ENCODE measurements at places on chromosomes 7 and 10. TPM values are rescaled to one million over a fixed set of nuclear protein-coding genes. Genes with fewer than 3 reads are reported as not detected.
A peak's percentile ranks its signal among the peaks of the same experiment; 100 is the strongest.

Gene SPAM1
- polyA plus RNA-seq, result not detected

Gene LOXL4
- polyA plus RNA-seq, result 2.8 TPM

Gene ACSM6
- polyA plus RNA-seq, result 0.30 TPM

DNA sequence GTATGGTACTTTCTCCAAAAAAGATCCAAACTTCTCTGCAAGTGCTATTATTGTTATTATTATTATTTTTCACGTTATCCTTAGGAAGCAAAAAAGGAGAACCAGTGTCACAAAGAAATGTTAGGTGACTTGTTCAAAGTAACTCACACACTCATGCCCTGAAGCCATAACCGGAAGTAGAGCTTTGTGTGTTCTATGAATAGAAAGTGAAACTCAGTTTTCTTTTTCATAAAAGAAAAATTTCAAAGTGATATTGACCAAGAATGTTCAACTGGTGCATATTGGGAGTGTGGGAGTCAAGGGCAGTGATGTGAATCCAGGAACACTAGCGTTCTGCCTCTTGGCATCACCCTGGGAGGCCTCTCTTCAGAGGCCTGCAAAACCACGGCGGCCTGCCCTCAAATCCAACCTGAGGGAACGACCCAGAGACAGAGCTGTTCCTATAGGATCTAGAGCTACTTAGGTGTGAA, 106.1 kb downstream of the PRKCQ start:
- DNase-seq, result no peak

GRCh38 chr10:4754143-4754542, 71.9 kb upstream of the AKR1E2 start:
- DNase-seq, result no peak

- DNase-seq, result no peak
These were observed 124.4 kb downstream of the DOCK4 start for GRCh38 chr7:112081778-112082177.

GRCh38 chr10:93342366-93342765, 139.8 kb downstream of the MYOF start:
- no peak for DNase-seq

DNA sequence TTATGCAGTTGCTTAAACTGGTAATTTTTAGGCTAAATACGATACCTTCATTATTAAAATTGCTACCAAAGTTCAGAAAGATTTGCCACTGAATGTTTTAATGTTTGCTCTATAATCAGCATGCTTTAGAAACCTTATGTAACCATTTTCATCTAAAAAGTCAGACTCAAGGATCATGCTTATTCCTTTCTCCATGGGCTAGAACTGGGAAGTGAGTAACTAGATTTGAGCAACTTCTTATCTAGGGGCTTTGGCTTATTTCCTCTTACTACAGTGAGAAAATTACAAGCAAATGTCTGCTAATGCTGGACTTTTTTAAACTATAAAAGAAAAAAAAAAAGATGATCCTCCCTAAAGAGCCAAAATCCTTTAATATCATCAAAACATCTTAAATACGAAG, 215.9 kb downstream of the CRPPA start:
- DNase-seq, result no peak

DNA sequence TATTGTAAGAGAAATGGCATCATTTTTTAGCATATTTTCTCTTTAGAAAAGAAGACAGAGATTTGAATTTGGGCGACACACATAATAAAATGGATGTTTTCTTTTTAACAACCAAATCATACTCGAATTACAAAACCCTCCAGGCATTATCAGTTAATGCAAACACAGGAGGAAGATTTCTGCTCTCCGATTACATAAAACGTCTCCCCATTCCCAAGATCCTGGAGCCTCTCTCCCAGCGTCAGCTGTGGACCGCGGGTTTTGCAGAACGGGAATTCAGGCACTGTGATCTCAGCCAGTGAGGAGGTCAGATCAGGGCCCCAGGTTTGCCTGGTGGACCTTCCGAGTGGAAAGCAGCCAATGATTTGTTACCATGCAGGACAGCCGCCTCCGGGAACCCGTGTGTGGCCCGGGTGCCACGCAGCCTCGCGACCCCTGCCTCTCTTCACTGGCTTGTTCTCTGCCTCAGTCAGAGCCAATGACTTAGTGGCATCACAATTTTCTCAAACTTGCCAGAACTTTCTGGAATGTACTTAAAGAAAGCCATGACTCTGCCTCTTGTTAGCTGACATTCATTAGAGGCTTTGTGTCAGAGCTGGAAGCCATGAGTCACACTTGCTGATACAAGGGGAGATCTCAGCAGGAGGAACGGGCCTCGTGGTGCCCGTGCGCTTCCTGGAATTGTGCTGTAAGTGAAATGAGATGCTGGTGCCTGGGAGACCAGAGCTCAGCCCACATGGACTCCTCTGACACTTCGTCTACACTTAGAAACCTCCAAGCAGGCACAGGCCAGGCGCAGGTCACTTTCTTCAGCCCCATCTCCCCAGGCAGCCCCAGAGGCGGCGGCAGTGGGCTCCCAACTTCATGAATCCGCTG, 246.1 kb downstream of the KLF6 start:
- peak; percentile 27 for DNase-seq

- no peak for DNase-seq
These were observed 20.9 kb upstream of the PHYHIPL start for GRCh38 chr10:59155556-59155955.

Measured in renal pelvis (tissue), 12 donors.